ENCODE measurements at places on chromosomes 3 and 15. TPM values are rescaled to one million over a fixed set of nuclear protein-coding genes. Genes with fewer than 3 reads are reported as not detected.

DNA sequence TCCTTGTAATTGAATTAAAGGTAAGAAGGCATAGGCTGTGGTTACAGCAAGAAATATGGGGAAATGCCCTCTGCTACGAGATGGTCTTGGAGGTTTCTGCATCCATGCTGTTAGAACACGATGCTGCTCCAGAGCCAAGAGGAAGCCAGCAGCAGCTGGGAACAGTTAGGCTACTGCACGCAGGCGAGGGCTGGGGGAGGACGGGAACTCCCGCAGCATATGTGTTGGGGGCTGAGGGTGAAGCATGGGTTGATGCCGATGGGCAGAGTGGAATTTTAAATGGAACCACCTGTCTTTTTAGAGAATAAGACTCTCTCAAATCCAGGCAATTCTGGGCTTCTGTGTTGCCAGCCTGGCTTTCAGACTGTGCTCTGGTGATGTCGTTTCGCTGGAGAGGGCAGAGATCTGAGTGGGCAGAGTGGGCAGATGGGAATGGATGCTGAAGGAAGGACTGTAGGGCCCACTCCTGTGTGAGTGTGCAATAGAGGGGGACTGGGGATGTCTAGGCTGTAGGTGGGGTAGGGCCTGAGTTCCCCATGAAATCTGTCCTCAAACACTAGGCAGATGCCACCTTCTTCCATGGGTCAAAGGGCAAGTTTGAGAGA is 417.0 kb upstream of the TPM1 start:
- H3K4me1 ChIP-seq = peaks cover 2% of the 10 kb centered on the region
- no peak overlapping the region for H3K4me3 ChIP-seq
- peaks cover 4% of the 10 kb centered on the region for H3K27me3 ChIP-seq
- DNase-seq = no peak

DNA sequence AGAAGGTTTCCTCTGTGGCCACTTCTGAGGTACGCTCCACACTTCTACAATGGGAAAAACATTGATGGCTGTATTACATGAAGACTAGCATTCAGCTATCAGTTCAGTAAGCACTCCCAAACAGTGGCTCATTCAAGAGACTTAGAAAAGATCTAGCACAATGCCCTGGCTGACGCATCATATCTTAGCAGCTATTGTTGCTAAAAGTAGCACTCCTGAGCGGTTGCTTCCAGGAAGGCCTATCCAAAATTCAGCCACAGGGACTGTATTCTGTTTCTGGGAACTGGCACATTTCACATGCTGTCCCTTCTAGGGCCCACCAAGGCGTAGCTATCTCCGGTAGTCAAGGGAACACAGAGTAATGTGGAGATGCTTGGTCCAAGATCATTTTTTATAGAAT is 21.2 kb upstream of the SPRED1 start:
- H3K4me1 ChIP-seq = no peaks in the 10 kb centered on the region
- H3K27ac ChIP-seq = no peak overlapping the region
- peaks cover 16% of the 10 kb centered on the region for H3K27me3 ChIP-seq
- no peak overlapping the region for H3K4me3 ChIP-seq
- no peak for DNase-seq
- H3K36me3 ChIP-seq = no peaks in the 10 kb centered on the region

GRCh38 chr3:123586131-123586530 is 1.3 kb upstream of the HACD2 start:
- H3K4me3 ChIP-seq = no peak overlapping the region
- peak; percentile 57 for DNase-seq
- H3K36me3 ChIP-seq = peaks cover 47% of the 10 kb centered on the region
- peaks cover 23% of the 10 kb centered on the region for H3K4me1 ChIP-seq
- no peaks in the 10 kb centered on the region for H3K27me3 ChIP-seq

DNA sequence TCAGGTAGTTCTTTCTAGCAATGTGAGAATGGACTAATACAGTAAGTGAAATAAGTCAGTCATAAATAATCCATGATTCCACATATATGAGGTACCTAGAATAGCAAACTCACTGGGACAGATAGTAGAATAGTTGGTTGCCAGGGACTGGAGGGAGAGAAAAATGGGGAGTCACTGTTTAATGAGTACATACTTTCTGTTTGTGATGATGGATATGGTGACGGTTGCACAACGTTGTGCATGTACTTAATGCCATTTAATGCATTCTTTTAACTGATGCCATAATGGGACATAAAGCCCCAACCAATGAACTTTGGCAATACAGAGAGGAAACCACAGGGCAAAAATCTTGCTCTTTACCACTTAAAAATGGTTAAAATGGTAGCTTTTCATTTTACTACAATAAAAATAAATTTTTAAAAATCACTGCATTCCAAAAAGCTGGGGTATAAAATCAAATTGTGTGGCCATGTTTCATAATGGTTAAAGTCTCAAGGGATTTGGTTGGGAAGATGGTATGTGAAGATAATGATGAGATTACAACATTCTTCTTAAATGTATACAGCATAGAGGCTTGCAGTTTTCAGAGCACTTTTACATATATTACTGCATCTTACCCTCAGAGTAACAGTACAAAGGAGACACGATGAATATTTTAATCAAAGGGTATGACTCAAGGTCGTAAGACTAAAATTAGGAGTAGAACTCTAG is 45.2 kb downstream of the ADAM10 start:
- peaks cover 55% of the 10 kb centered on the region for H3K4me1 ChIP-seq
- DNase-seq = no peak
- H3K27me3 ChIP-seq = no peaks in the 10 kb centered on the region
- peaks cover 73% of the 10 kb centered on the region for H3K36me3 ChIP-seq
- H3K27ac ChIP-seq = no peak overlapping the region

- H3K4me1 ChIP-seq = no peaks in the 10 kb centered on the region
- H3K36me3 ChIP-seq = no peaks in the 10 kb centered on the region
- H3K4me3 ChIP-seq = no peak overlapping the region
- H3K27me3 ChIP-seq = no peaks in the 10 kb centered on the region
- DNase-seq = no peak
Measured at GRCh38 chr3:85710490-85710889, 751.7 kb downstream of the CADM2 start.

DNA sequence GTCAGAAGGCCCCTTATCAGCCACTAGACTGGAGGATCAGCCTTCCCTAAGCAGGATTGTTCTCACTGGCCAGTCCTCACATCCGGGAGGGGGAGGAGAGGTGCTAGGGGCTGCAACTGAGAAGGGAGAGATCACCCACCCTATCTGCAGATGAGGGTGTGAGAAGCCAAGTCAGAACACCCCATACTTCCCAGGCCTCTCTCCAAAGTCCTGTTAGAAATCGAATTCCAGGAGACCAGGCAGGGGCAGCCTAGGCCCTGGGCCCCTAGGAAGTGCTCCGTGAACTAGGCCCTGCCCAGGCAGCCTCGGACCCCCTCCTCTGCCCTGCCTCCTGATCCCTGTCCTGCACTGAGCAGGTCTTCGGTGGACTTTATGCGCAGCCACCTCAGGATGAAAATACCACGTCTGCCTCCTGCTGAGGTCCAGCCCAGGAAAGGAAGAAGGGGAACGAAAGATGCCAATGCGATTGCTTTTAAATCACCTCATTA is 933 bp downstream of the DZIP1L start:
- H3K4me1 ChIP-seq = peaks cover 3% of the 10 kb centered on the region
- H3K27me3 ChIP-seq = peaks cover 52% of the 10 kb centered on the region
- no peak for DNase-seq
- H3K27ac ChIP-seq = no peak overlapping the region
- H3K36me3 ChIP-seq = no peaks in the 10 kb centered on the region
- H3K4me3 ChIP-seq = peak overlapping the region; percentile 72

DNA sequence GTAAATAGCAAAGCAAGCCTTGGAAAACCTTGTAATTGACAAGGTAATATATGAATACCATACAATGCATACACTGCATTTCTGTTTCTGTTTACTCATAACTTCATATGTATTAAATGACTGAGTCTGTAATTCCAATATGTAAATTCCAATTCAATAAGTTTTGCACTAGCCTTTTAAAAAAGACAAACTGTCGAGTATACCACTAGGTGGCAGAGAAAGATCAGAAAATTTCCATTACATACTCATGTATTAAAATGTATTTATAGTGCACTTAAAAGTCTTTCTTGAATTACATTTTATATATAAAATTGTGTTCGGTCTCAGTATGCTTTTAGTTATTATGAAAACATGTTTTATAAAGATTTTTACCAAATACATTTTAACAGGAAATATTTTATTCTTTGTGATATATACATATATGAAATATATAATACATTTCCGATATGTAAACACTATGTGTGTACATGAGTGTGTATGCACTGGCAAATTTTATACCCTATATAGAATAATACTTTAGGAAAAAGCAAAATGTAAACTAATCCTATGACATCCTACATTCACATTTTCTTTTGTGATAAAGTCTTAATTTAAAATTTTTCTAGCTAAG is 216.8 kb downstream of the VGLL3 start:
- H3K4me3 ChIP-seq = no peak overlapping the region
- no peak overlapping the region for H3K27ac ChIP-seq
- no peaks in the 10 kb centered on the region for H3K27me3 ChIP-seq
- DNase-seq = no peak
- no peaks in the 10 kb centered on the region for H3K4me1 ChIP-seq

- H3K27ac ChIP-seq = peak overlapping the region; percentile 91
- peak overlapping the region; percentile 96 for H3K4me3 ChIP-seq
- peak; percentile 56 for DNase-seq
- no peaks in the 10 kb centered on the region for H3K27me3 ChIP-seq
Measured at GRCh38 chr3:153162513-153163392, 727 bp downstream of the RAP2B start.

The TMEM212 gene
- total RNA-seq = not detected

The TMEM40 gene
- not detected for total RNA-seq

The RETNLB gene
- total RNA-seq = not detected
